Activated CD4-positive, CD25-positive, alpha-beta regulatory T cell (primary cell): ENCODE measurements at places on chromosomes 5 and 9.

DNA sequence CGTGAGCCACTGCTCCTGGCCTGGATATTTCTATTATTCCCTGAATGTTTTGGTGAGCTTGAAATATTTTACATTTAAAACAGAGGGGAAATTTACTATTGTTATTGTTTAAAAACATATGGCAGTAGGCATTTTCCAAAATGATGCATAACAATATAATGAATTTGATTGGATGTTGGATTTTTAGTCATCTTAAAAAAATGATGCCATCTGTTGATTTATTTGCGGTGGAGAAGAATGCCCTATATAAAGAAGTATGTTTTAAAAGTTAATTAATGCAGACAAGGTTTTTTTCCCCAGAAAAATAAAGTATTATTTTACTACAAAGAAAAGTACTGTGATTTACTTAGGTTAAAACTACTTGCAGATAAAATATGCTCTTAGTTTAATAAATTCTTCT is 33.4 kb upstream of the ARRDC3 start:
- no peak for DNase-seq

DNA sequence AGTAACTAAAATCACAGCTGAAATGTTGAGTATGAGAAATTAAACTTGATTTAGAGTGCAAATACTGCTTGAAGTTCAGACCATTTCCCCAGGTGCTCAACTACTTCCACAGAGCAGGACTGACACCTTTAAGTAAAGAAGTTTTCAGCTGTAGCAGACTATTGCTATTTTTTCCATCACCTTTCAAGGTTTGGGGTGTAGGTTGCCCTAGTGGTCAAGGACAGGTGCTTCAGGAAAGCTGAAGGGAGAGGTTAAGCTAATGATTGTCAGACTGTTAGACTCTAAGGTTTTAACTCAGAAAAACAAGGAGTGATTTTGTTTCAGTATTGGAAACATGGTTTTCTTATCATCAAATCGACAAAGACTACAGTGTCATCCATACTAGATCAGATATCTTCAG is 162.1 kb downstream of the CCDC192 start:
- DNase-seq = no peak

DNA sequence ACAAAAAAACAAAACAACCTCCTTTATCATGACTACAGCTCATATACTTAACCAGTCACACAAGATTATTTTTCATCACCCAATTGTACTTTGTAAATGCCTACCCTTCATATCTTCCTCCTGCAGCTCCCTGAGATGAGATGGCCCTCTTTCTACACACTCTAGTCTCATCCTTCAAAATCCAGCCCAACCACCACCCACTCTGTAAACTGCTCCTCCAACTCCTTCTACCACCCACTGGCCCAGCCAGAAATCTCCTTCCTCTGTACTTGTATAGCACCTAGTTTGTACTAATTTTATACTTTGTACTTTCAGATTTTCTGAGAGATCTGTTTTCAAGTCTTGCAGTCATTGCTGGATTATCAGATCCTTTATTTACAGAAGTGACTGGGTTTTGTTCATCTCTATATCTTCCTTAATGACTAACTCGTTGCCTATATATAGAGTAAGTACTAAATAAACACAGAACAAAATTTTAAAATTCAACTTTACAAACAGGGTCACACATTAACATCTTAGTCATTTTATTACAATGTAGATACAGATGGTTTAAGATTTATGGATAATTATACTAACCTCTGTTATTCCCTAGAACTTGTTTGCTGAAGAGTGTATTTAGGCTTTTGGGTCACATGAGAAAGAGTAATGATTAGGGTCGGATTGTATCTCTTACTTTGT is 155.7 kb downstream of the NFIB start:
- no peak for DNase-seq

- no peak for DNase-seq
These were observed 40.3 kb downstream of the CCDC125 start for GRCh38 chr5:69292306-69292705.

DNA sequence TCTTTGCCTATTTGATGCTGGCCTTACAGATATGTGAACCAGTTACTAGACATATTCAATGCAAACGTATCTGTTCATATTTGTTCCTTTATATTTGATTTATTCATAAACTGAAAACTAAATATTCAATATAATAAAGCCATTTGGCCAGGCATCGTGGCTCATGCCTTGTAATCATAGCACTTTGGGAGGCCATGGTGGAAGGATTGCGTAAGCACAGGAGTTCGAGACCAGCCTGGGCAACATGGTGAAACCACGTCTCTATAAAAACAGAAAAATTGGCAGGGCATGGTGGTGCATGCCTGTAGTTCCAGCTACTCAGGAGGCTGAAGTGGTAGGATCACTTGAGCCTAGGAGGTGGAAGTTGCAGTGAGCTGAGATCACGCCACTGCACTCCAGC is 49.2 kb upstream of the CTNNAL1 start:
- DNase-seq = no peak
